BJ (cell line): ENCODE measurements at places on chromosomes 6 and 20.
A peak's percentile ranks its signal among the peaks of the same experiment; 100 is the strongest.

DNA sequence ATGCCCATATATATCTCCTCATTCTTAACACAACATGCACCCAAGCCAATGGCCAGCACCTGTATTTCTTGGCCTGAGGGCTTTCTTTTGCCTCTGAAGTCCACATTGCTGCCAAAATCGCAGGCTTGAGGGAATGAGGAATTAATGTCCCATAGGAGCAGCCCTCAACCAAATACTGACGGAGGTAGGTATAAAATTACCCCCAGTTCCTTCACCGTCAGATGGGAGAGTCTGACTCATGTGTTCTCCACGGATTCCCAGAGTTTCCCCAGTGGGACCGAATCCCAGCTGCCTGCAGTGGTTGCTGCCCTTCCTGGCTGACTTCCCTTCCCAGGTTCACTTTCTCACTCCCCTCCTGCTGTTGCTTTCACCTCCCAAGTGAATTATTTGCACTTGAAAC is 602.2 kb upstream of the NOX3 start:
- no peak for DNase-seq

- no peak for DNase-seq
Observed at GRCh38 chr6:35287671-35288396, 9.8 kb upstream of the DEF6 start.

GRCh38 chr20:17885544-17885943 is 83.0 kb downstream of the SNX5 start:
- no peak for DNase-seq

GRCh38 chr20:7967199-7967844 is 27.1 kb upstream of the HAO1 start:
- peak; percentile 66 for DNase-seq

- no peak for DNase-seq
Observed at GRCh38 chr6:56220078-56220477, 27.3 kb downstream of the COL21A1 start.

GRCh38 chr20:10427060-10427692 is 6.8 kb downstream of the MKKS start:
- no peak for DNase-seq

DNA sequence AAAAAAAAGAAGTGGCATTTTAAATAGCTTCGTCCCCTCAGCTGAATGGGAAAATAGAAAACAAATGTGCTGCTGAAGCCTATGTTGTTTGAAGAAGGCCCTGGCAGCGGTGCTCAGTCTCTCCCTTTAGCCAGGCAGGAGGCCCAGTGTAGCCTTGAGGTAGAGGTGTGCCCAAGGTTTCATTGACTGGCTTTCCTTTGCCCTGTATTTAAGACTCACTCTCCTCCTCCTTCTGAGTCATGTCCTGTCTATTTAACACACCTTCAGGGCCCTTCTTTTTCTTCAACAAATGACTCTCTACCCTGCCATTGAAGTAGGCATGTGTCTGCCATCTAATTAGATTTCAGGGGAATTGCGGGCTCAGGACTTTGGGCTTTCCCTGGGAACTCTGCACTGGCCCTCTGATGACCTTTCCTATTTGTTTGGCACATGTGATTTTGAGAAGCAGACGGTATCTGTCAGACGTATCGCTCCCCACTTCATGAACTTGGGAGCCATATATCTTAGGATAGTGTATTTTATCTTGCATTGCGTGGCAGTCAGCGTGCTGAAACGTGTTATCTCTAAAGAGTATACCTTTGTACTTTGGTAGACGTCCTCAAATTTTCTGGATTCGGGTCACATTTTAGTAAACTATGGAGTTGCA is 4.3 kb downstream of the TJAP1 start:
- no peak for DNase-seq

DNA sequence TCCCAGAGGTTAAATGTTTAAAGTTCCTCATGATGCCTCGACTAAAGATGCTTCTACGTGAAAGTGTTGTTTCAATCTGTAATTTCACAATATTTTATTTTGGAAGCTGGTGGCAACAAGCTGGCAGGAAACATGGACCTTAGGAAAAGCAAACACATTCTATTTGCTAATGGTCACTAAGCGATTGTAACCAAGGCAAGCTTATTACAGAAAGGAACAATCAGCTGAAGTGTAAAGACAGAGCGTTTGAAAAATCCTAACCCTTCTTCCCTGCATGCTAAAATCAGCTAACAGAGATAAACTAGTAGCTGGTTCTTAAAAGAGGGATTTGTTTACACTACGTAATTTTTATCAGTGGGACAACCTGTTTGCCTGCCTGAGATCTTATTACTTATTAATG is 50.0 kb downstream of the IL20RA start:
- DNase-seq, result no peak

DNA sequence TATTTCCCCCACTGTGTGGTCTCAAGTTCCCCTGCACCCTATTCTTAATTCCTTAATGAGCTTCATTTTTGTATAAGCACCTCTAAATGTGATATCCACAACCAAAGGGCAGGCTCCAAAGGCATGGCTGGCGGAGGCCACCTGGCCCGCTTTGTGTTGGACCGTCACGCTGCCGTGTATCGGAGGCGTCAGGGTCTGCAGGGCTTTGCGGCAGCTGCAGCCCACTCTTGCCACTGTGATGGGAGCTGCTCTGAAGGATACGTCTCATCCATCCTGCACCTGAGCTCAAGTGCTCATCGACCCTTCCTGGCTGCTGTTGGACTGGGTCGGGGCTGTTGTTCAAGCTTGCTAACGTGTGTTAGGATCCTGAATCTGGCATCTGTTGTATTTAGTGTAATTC is 177.6 kb downstream of the ARID1B start:
- no peak for DNase-seq

DNA sequence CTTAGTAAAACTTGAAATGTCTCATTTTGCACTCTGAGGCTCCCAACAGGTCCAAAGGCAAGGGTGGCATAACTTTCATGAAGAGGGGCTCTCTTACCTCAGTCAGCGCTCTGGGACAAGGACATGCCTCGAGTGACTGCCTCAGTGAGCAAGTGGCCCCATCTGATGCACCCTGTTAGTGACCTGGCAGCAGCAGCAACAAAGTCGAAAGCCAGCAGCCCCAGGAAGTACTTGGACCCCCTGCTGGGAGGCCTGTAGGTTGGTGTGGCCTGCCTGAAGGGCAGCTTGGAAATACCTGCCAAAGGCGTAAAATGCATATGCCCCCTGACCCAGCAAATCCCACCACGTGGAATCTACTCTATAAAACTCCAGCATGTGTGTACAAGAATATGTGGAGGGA is 13.2 kb downstream of the MAP1LC3A start:
- no peak for DNase-seq

DNA sequence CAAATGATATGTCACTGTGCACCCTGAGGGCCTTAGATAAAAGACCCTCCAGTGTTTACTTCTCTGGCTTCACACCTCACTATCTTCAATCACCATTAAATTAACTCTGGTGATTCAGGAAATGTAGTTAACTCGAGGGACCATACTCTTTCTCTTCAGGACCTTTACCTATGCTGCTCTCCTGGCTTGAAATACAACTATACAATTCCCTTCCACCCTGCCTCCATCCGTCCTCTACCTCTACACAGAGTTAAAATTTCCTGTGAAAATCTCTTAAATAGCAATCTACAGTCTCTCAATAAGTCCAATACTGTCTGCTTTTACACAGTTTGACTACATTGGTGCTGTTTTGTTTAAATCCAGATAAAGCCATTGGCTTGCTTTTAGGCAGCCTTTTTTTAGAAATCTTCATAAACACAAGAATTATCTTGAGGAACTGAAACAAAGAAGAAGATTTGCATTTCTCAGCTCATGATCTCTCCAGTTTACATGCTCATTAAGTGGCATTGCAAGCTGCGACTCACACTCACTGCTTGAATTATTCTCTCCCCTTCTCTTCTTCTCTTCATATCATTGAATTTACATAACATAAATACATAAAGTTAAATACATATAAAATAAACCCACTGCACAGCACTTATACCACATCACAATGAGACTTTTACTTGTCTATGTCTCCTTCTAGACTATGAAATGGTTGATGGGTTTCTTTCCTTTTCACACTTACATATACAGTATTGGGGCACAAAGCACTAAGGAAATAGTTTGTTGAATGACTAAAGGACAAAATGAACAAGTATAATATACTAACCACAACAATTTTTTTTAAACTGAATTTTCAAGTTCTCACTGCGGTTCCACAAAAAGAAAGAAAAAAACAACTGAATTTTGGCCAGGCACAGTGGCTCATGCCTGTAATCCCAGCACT is 239.0 kb upstream of the KCNQ5 start:
- no peak for DNase-seq

DNA sequence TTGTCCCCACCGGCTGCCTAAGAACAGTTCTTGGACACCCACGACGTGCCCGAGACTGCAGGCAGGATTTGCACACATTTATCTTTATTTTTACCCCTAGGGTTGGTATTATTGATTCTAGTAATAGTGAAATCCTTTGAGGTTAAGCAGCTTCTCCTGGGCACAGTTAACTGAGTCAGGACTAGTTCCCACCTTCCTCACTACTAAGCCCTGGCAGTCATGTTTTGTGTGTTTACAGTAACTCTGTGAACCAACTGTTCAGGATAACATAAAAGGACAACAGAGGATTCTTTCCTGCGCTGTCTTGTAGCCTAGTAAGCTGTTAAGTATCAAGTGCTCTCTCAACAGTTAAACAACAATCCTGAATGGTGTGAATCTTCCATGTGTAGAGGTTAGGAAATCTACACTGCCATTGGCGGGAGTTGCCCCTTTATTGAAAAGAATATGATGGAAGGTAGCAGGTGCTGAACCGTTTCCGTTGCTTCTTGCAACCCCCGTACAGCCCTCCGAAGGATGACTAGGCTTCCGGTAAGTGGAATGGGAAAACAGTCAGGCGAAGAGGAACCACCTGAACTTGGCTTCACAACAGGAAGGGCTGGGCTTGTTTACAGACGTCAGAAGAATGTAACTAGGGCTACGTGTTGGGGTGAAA is 979 bp upstream of the SOD2 start:
- no peak for DNase-seq

- no peak for DNase-seq
Observed at GRCh38 chr6:107571354-107571753, 81.4 kb downstream of the SOBP start.

GRCh38 chr20:17524560-17524959 is 6.6 kb downstream of the BFSP1 start:
- no peak for DNase-seq

- no peak for DNase-seq
Observed at GRCh38 chr6:93047033-93047432, 372.3 kb downstream of the EPHA7 start.

GRCh38 chr20:34715384-34715783 is 11.2 kb downstream of the TP53INP2 start:
- DNase-seq, result no peak

GRCh38 chr6:144745439-144745838 is 460.3 kb downstream of the UTRN start:
- DNase-seq, result no peak

GRCh38 chr6:80974579-80974978 is 777.9 kb downstream of the TENT5A start:
- no peak for DNase-seq

GRCh38 chr20:48459722-48460395 is 367.9 kb downstream of the PREX1 start:
- DNase-seq, result no peak

GRCh38 chr6:26156850-26157250 is 69.6 kb downstream of the HFE start:
- DNase-seq, result no peak

DNA sequence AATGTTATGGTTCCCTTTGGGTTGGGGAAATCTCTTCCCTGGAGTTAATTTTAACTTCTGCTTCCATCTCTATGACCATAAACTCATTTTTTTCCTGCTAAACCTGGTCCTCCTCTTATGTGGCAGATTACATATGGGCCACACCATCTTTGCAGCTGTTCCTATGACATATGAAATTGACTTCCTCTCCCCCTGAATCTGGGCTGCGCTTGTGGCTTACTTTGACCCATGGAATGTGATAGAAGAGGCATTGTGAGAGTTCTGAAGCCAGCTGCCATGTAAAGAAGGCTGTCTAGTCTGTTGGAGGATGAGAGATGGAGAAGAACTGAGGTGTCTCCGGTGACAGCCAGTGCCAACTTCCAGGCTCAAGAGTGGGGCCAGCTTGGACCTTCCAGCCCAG is 100.1 kb downstream of the CDC5L start:
- no peak for DNase-seq

- no peak for DNase-seq
Observed at GRCh38 chr6:135382182-135382628, 115.3 kb downstream of the AHI1 start.

- no peak for DNase-seq
Observed at GRCh38 chr20:13322198-13322597, 101.1 kb downstream of the ISM1 start.

- no peak for DNase-seq
Observed at GRCh38 chr6:110332281-110332680, 25.9 kb downstream of the METTL24 start.

GRCh38 chr20:52191916-52192718 is 538 bp upstream of the ZFP64 start:
- no peak for DNase-seq

- DNase-seq, result no peak
Observed at GRCh38 chr6:6178795-6179194, 141.7 kb downstream of the F13A1 start.

GRCh38 chr20:22791877-22792525 is 207.6 kb upstream of the FOXA2 start:
- DNase-seq, result no peak

GRCh38 chr20:39676241-39676640 is 714.1 kb downstream of the DHX35 start:
- no peak for DNase-seq

DNA sequence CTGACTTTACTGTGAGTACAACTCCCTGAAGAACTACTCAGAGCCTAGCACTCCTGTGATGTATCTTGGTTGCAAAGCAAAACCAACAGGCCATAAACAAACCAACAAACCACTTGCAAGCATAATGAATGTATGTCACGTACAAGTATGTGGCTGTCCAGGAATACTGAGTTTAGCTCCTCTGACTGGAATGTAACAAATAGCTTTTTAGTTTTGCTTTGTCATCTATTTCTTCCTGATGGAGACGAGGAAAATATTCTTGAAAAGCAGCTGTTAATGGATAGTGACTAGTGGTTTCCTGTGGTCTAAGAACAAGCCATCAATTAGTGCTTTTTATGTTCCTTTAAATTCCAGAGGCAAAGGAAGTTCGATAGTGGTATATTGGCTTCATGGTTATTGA is 101.9 kb upstream of the LY86 start:
- no peak for DNase-seq

DNA sequence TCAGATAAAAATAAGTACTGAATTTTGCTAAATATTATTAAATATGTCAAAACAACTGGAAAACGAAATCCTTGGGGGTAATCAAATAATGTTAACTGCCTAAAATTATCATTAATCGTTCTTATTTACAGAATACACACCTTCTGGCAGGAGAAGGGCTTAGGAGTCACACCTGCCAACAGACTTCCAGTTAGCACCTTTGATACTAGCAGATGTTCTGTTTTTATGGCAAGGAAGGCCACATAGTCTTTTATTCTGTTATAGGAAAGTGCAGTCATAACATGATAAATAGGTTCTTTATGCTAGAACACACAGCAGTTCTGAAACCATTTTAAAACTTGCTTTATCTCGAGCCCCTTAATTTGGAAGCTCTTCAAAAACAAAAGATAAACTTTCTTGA is 464.1 kb downstream of the UTRN start:
- DNase-seq, result no peak

GRCh38 chr6:127459231-127459641 is at the start of gene KIAA0408:
TSS of gene KIAA0408 (minus strand) at chr6:127459389. CDS start at chr6:127453981, 5,408 bp downstream.
- DNase-seq, result peak; percentile 39
